ENCODE measurements at places on chromosomes 3 and 15.
A peak's percentile ranks its signal among the peaks of the same experiment; 100 is the strongest.

GRCh38 chr3:70990185-70990584 lies 593.3 kb downstream of the FOXP1 start:
- ATAC-seq, result peak; percentile 50

DNA sequence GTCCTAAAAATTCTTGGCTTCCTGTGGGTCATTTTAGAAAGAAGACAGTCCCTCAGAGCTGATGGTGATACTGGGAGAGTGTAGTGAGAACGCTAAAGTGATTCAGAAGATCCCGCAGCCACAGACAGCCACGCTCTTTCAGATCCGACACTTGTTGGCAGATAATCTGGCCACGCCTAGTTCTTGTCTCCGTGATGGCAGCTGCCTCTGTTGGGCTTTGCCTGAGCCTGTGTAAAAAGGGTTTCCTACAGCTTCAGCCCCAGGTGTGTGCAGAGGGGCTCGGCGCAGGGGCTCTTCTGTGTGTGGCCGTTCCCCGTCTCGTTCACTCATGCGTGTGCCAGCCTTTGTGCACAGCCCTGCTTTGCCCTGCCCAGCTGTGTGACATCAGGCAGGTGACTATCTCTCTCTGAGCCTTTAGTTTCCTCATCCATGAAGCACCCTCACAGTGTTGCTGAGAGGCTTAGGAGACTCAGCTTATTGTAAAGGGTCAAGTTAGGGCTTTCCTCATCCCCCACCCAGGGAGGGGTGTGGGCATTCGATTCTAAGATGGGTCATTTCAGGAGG lies 6.3 kb downstream of the IRAK2 start:
- ATAC-seq, result no peak

- peak; percentile 84 for ATAC-seq
These were observed 11.8 kb upstream of the FBXO22 start for GRCh38 chr15:75891895-75892294.

GRCh38 chr15:35040339-35041255 lies 44.5 kb downstream of the NANOGP8 start:
- ATAC-seq, result no peak

All from activated T-helper 17 cell treated with anti-CD3 and anti-CD28 coated beads, Interleukin-2, amount 50 U/mL, for 72 hours (primary cell).